ENCODE measurements at places on chromosomes 4 and X. TPM values are rescaled to one million over a fixed set of nuclear protein-coding genes. Genes with fewer than 3 reads are reported as not detected.

UGT2A1 gene
- total RNA-seq: not detected

SLC2A9 gene
- 8.9 TPM for total RNA-seq

IBSP gene
- total RNA-seq: not detected

CMC4 gene
- 4.8 TPM for total RNA-seq

TLR8 gene
- total RNA-seq: 0.29 TPM

LRIT3 gene
- total RNA-seq: not detected

MTNR1A gene
- total RNA-seq: 4.9 TPM

JAKMIP1 gene
- 0.63 TPM for total RNA-seq

MND1 gene
- total RNA-seq: 1.6 TPM

GPRASP3 gene
- total RNA-seq: 11.4 TPM

GNRHR gene
- total RNA-seq: not detected

KIAA1210 gene
- total RNA-seq: not detected

CTAG1A gene
- not detected for total RNA-seq

TCEAL5 gene
- total RNA-seq: not detected

CXCL10 gene
- 2.2 TPM for total RNA-seq

PDZD4 gene
- total RNA-seq: 2.8 TPM

MAGEA2 gene
- total RNA-seq: not detected

NPY2R gene
- 1.4 TPM for total RNA-seq

FAM114A1 gene
- total RNA-seq: 94.7 TPM

ERAS gene
- not detected for total RNA-seq

NUDT6 gene
- total RNA-seq: 5.6 TPM

GBA3 gene
- total RNA-seq: 4.0 TPM

DDX53 gene
- total RNA-seq: not detected

KDR gene
- 2.4 TPM for total RNA-seq

ZNF280C gene
- 4.3 TPM for total RNA-seq

CPE gene
- total RNA-seq: 33.9 TPM

VCX2 gene
- total RNA-seq: not detected

LIMCH1 gene
- 15.7 TPM for total RNA-seq

TCEANC gene
- 4.0 TPM for total RNA-seq

NHSL2 gene
- total RNA-seq: 4.8 TPM

SLIT2 gene
- 37.3 TPM for total RNA-seq

TAF7L gene
- total RNA-seq: 0.41 TPM

CLGN gene
- total RNA-seq: 7.9 TPM

F11 gene
- not detected for total RNA-seq

GAGE2A gene
- total RNA-seq: not detected

TMEM271 gene
- total RNA-seq: 0.35 TPM
